ENCODE measurements at places on chromosomes 1 and 21. TPM values are rescaled to one million over a fixed set of nuclear protein-coding genes. Genes with fewer than 3 reads are reported as not detected.

C1orf210 gene
- not detected for total RNA-seq

APCS gene
- not detected for total RNA-seq

KIF17 gene
- 1.2 TPM for total RNA-seq

RHEX gene
- total RNA-seq, result not detected

LCE1E gene
- 0.42 TPM for total RNA-seq

DNASE2B gene
- total RNA-seq, result not detected

FCRL5 gene
- not detected for total RNA-seq

HAO2 gene
- not detected for total RNA-seq

TRAPPC10 gene
- 22.0 TPM for total RNA-seq

TMPRSS2 gene
- not detected for total RNA-seq
